ENCODE measurements at places on chromosomes 2 and 18.

DNA sequence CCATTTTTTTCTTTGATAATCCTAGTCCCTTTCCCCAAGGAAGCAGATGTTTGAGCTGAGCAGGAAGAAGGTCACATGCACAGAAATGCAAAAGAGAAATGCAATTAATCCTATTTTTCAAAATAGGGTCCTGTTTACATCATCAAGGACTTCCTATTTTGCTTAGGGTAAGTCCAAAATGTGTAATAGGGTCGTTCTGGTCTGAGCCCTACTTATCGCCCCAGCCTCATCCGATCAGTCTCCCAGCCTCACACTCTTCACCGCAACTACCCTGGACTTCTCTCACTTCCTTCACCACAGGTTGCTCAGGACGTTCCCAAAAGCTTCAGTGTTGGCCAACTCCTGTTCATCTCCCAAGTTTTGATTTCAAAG is 32.8 kb downstream of the FOSL2 start:
- no peak for DNase-seq

DNA sequence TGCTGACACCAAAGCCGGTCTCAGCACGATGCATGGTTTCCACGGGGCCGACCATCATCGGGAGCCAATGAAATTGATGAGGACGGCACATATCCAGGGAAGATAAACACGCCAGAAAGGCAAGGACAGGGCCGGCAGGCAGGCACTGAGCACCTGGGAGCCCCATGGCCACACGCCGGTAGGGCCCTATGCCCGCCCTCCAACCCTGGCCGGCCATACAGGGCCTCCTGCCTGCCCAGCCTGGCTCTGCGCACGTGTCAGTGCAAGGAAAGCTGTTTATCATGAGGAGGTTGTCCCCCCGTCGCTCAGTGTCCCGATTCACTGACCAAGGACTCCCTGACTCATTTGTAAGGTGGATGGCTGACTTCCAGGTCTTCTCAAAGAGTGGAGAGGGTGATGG is 237.5 kb downstream of the GLI2 start:
- no peak for DNase-seq

DNA sequence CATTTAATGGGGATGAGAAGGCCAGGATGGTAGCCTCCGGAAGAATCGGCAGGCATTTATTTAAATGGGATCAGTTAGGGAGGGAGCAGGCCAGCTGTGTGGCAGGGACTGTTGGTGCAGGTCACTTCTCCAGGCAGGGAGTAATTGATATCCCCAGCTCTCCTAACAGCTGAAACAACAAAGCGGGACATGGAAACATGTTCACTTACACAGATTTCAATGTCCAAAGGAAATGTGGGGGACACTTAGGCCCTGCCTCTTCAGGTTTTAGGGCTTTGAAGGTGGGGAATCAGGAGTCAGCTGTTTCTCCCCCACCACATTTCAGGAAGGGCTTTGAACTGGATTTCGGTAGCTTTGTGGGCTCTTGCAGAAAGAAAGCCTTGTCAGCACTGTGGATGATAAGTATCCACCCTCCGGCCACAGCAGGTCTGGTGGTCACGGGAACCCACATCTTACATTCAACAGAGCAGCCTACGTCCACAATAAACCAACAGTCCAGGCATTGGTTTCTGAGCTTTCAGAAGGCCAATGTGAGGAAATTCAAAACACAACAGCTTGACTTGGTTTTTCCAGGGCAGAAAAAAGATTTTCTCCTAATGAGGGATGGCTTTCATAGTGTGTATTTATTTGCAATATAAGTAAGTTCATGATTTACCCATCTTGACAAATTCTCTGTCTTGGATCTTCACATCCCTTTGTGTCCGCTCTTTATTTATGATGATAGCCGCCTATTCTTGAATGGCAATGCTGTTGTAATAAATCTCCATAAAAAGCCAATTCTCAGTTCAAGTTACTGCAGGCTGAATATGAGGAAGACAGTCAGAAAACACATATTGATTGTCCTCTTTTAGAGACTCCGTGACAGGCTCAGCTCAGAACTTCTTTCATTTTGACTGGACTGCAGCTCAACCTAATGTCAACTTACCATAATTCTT is 96.6 kb upstream of the NRP2 start:
- DNase-seq = no peak

DNA sequence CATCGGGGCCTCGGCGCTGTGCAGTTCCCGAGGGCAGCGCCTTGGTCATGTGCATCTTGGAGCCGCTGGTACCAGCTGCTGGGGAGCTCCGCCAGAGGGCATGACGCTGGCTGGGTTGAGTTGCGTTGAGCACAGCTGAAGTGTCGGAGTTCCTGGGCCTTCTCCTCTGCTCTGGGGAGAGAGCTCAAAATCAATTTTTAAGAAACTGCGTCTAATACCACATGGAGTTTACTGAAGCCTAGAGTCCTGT is 48.7 kb downstream of the GREB1 start:
- peak; percentile 42 for DNase-seq

GRCh38 chr2:112301973-112302372 is 26.6 kb downstream of the ZC3H6 start:
- DNase-seq = no peak

GRCh38 chr2:167411367-167411766 is 523.1 kb downstream of the XIRP2 start:
- DNase-seq = no peak

DNA sequence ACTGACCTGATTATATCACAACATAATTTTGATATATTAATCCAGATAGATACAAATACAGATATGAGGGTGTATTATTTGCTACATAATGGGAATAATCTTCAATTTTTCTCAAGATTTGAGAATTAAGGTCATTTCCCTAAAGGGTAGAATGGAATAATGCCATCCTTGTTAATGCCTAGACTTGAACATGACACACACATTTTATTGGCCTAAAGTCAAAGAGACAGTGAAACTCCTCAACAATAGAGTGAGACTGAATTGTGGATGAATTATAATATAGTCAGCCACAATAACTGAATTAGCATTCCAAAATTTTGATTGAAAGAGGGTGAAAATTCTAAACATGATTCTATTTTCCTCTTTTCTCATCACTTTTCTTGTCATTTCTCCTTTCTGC is 506.0 kb upstream of the CDH2 start:
- no peak for DNase-seq

GRCh38 chr2:27808418-27808817 is 36.9 kb downstream of the MRPL33 start:
- no peak for DNase-seq

DNA sequence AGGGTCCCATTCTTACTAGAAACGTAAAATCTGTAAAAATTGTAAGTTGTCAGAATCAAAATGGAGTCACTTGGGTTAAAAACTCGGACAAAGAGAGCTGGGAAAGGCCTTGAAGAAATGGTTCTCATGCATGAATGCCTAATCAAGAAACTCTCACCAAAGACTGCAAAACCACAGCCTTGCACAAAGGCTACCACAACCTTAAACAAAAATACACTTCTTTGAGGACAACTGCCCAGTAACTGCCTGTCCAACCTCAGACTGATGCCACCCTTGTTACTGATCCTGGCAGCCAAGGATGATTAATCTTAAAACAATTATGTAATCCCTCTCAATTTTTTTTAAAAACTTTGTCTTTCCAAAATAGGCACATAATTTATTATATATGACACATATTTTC is 299.3 kb downstream of the CCDC85A start:
- no peak for DNase-seq

DNA sequence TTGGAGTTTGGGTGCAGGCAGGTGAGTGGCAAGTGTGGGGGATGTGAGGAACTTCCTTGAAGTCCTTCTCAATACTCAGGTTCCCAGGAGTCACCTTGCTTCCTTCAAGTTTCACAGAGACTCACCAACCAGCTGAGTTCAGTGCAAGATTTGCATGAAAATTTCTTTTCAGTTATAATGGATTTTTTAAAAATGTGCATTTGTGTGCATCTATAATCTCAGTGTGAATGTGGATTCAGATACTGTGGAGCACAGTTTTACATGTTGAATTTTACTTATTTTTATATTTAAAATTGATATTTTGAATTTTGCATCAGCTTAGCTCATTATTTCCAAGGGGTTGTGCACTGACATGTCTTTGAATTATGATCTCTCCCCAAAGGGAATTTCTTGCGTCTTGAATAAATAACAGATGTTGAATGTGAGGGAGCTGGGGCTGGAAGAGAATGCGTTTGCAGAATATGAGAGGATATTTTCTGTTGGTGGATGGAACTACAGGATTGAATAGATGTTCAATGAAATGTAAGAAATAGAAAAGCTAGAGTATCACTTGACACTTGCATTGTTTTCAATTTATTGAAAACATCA is 184.3 kb downstream of the RPRM start:
- DNase-seq = no peak

- no peak for DNase-seq
Measured at GRCh38 chr2:8475349-8476031, 206.4 kb upstream of the ID2 start.

All from uterus (tissue), 4 donors.